ENCODE measurements at places on chromosomes 3 and 15. TPM values are rescaled to one million over a fixed set of nuclear protein-coding genes. Genes with fewer than 3 reads are reported as not detected.

Gene LIPH
- total RNA-seq: 14.8 TPM

Gene CHRNA7
- total RNA-seq: 5.7 TPM

Gene EPHA6
- not detected for total RNA-seq

Gene KNG1
- total RNA-seq: not detected

Gene VPS8
- 44.0 TPM for total RNA-seq

Gene ZDHHC19
- total RNA-seq: not detected

Gene TRPM1
- total RNA-seq: 0.07 TPM

Gene IQCF5
- total RNA-seq: not detected

Gene LMAN1L
- not detected for total RNA-seq

Gene ALS2CL
- 2.1 TPM for total RNA-seq

Gene CORO2B
- total RNA-seq: not detected

Gene CCDC33
- 2.6 TPM for total RNA-seq

Gene DUOXA2
- not detected for total RNA-seq

Gene ZNF662
- total RNA-seq: not detected

- DNase-seq: no peak
Observed at GRCh38 chr3:127182431-127182830, 10.5 kb upstream of the PRR23E start.

GRCh38 chr3:54578417-54578816 is 349.4 kb downstream of the LRTM1 start:
- DNase-seq: peak; percentile 22

DNA sequence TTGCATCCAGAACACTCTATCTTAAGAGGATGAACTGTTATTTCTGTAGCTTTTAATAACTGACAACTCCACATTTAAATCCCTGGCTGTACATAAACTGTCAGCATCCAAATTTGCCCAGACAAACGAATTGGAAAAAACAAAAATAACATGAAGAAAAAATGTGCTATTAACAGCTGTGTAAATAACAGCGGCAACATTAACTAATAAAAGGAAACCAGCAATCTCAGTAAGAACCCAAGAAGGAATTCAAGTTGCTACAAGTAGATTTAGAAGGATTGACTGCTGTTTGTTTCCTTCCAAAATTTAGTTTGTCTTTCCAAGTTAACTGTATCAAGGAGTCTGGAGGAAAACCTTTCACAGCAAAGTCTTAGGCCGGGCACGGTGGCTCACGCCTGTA is 550.6 kb upstream of the MDFIC2 start:
- DNase-seq: no peak

DNA sequence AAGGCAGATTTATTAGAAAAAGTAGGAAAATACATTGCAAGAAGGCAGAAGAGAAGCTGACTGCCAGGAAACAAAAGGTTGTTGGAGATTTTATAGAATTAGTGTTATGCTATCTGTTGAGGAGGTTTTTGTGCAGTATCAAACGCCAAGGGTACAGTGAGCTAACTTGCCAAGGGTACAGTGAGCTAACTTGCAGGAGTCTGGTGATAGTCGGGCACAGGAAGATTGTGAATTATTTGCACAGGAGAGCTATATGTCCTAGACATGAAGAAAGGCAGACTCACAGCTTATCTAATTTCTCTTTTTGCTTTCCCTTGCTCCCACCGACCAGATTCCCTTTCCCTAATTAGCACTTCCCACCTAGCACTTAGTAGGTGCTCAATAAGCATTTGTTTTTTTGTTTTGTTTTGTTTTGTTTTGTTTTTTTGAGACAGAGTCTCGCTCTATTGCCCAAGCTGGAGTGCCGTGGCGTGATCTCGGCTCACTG is 2.7 kb upstream of the CSK start:
- no peak for DNase-seq

GRCh38 chr15:37107071-37107743 is 6.9 kb upstream of the MEIS2 start:
- no peak for DNase-seq

- peak; percentile 98 for DNase-seq
Observed at GRCh38 chr3:172749230-172749965, 1.1 kb upstream of the ECT2 start.

- DNase-seq: no peak
Observed at GRCh38 chr3:177441276-177441812, 244.1 kb upstream of the TBL1XR1 start.

GRCh38 chr3:64417816-64418215 is 192.6 kb upstream of the PRICKLE2 start:
- DNase-seq: peak; percentile 62

DNA sequence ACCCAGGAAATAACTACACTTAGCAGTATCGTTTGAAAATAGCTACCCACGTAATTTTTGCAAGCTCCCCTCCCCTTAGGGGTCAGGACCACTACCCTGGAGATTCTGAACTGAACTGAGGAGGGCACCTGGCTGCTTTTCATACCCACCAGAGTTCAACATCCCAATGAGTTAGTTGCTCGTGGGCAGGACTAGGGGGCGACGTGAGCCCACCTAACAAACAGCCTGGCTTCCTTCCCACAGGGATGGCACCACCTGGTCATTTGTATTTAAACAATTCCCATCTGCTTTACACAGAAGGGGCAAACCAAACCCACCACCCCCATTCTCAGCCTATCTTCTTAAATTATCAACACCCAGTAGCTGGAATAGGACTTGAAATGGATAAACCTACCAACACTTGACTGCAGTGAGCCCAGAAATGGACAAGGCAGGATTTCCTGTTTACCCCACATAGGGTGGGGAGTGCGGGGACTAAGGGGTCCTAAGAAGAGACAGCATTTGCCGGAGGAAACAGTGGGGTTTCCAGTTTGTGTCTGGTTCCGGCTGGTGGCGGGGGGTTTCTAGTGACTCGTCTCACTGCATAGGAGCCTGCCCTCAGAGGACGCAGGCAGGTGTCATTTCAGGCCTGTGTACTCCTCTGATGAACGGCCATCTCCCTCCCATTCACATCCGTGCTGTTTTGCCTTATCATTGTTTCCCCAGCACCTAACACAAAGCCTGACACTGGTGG is 11.6 kb upstream of the VGLL4 start:
- DNase-seq: no peak

DNA sequence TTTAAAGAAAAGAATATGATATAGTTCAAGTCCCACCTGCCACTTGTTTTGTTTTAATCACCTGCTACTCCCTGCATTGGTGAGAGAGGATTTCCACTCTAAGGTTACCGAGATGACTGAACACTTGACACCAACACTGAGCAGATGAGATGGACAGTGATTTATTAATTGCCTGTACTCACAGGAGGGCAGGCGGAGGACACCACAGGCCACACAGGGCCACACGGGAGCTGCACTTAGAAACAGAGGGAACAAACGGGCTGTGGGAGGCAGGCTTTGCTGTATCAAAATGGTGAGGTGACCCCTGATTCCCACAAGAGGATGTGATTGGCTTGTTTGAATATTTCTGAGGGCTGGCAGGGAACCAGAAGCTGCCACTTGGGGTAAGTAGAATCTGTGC is 10.8 kb downstream of the MINAR1 start:
- no peak for DNase-seq

GRCh38 chr3:43097400-43098080 is 8.3 kb downstream of the POMGNT2 start:
- DNase-seq: no peak

- DNase-seq: no peak
Observed at GRCh38 chr3:188972310-188972709, 199.5 kb upstream of the TPRG1 start.

DNA sequence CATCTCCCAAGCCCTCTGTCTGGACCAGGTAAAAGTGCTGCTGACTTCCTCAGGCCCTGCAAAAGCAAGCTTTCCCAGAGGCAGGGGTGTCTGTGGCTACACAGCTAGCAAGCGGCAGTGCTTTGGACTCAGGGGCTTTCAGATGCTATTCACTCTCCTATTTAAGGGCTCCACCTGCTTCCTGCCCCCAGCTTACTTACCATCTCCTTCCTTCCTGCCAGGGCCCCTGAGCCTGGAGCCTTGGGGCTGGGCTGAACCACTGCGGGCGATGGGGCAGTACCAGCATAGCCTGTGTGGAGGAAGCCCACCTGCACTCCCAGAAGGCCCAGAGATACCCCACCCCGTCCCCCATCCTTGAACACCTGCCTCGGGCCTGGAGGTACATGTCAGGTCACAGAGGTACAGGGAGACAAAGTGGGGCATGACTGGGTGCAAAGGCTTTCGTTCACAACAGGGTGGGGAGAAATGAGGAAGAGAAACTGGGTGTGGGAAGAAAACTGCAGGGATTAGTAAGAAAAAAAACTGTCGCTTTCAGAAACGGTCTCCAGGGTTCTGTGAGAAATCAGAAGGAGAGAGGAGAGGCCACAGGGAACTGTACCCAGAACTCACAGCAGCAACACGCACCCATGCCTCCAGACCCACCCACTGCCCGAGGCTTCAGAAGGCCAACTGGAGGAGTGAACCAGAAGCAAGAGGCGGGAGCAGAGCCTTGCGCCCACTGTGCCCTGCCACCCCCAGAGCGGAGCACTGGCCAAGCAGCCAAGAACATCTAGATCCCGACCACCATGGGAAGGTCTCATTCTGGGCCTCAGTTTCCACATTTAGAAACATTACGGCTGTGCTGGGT is 49.5 kb downstream of the CCDC12 start:
- DNase-seq: no peak

- no peak for DNase-seq
Observed at GRCh38 chr15:87626860-87627259, 629.7 kb downstream of the NTRK3 start.

DNA sequence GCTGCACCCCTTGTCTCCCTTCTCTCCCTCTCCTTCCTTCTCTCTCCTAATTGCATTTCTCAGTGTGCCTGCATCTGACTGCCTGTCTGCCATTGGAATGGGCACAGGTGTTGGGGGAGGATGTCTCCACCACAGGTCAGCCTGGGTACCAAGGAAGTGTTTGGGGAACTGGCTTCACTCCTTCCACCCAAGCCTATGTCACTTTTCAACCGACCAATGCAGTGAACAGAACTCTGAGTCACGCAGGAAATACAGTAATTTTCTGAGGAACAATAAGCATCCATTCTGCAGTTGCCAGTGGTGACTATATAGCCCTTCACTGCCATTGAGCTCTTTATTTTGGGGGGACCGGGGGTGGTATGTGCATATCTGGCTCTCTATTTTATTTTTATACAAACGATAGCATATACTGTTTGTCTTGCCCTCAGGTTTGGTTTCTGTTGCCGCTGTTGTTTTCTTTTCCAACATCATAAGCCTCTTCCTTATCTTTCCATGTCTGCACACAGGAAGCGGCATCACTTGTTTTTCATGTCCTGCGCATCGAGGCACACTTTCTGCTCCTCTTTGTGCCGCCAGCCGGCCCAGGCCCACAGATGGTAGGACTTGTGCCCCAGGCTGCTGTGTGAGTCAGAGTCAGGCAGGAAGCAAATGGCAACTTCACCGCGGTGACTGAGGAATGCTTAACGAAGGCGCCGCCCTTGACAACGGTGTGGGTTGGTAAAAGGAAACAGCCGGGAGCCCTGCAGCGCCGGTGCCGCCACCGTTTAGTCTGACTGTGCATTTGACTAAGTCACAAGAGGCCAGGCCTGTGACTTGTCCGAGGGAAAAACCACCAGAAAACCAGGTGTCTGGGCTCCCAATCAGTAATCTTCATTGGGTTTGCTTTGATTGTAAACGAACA is 21.1 kb upstream of the CDCP1 start:
- peak; percentile 94 for DNase-seq

- DNase-seq: no peak
Observed at GRCh38 chr15:97597801-97598200, 362.7 kb upstream of the ARRDC4 start.

GRCh38 chr3:112304611-112305010 is 10.6 kb upstream of the SLC9C1 start:
- DNase-seq: no peak

GRCh38 chr3:42552830-42553229 is 28.9 kb downstream of the SEC22C start:
- no peak for DNase-seq

GRCh38 chr15:51731549-51732267 is 5.7 kb downstream of the LYSMD2 start:
- no peak for DNase-seq
